ENCODE measurements at places on chromosomes 13 and 19. TPM values are rescaled to one million over a fixed set of nuclear protein-coding genes. Genes with fewer than 3 reads are reported as not detected.

Gene PCP2
- total RNA-seq, result not detected

Gene ZNF30
- 2.9 TPM for total RNA-seq

Gene ARHGAP33
- total RNA-seq, result 2.8 TPM

Gene SLC8A2
- total RNA-seq, result 0.54 TPM

Gene EPN1
- 137 TPM for total RNA-seq

Gene TNFSF9
- total RNA-seq, result 0.88 TPM

Gene MIR17HG
- total RNA-seq, result 1.4 TPM

Gene LGALS7B
- total RNA-seq, result not detected

Gene CEACAM8
- not detected for total RNA-seq

GRCh38 chr13:107900775-107901174 lies 314.6 kb downstream of the LIG4 start:
- H3K27me3 ChIP-seq, result no peaks in the 10 kb centered on the region
- no peak overlapping the region for H3K27ac ChIP-seq
- no peaks in the 10 kb centered on the region for H3K36me3 ChIP-seq
- no peaks in the 10 kb centered on the region for H3K4me1 ChIP-seq
- no peak overlapping the region for H3K4me3 ChIP-seq
- no peak for DNase-seq

- no peak overlapping the region for H3K4me3 ChIP-seq
- H3K36me3 ChIP-seq, result no peaks in the 10 kb centered on the region
- peaks cover 52% of the 10 kb centered on the region for H3K27me3 ChIP-seq
- no peaks in the 10 kb centered on the region for H3K4me1 ChIP-seq
These were observed 56.8 kb downstream of the TNFSF13B start for GRCh38 chr13:108326309-108326708.

GRCh38 chr19:47272448-47273312 lies 2.0 kb upstream of the INAFM1 start:
- H3K4me1 ChIP-seq, result peaks cover 34% of the 10 kb centered on the region
- peak overlapping the region; percentile 61 for H3K4me3 ChIP-seq
- no peaks in the 10 kb centered on the region for H3K27me3 ChIP-seq
- peaks cover 19% of the 10 kb centered on the region for H3K36me3 ChIP-seq

DNA sequence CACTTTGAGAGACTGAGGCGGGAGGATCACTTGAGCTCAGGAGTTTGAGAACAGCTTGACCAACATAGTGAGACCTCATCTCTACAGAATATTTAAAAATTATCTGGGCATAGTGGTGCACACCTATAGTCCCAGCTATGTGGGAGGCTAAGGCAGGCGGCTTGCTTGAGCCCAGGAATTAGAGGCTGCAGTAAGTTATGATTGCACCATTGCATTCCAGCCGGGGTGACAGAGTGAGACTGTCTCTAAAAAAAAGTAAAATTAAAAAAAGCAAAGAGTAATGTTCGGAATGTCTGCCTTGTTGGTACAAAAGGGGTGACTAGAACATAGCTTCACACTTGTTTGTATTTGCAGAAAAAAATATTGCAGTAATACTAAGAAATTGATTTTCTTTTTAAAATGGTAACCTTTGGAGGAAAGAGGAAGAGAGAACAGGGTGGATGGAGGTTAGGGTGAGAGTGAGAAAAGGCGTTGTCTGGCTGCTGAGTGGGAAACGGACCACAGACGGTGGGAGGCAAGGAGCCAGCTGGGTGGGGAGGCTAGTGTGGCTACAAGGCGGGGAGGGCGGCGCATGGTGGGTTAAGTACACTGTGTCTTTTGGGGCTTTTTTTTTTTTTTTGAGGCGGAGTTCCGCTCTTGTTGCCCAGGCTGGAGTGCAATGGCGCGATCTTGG lies 10.2 kb downstream of the PPP1R14A start:
- H3K27ac ChIP-seq, result no peak overlapping the region
- no peak overlapping the region for H3K4me3 ChIP-seq
- peaks cover 13% of the 10 kb centered on the region for H3K4me1 ChIP-seq
- peaks cover 5% of the 10 kb centered on the region for H3K36me3 ChIP-seq
- DNase-seq, result no peak

DNA sequence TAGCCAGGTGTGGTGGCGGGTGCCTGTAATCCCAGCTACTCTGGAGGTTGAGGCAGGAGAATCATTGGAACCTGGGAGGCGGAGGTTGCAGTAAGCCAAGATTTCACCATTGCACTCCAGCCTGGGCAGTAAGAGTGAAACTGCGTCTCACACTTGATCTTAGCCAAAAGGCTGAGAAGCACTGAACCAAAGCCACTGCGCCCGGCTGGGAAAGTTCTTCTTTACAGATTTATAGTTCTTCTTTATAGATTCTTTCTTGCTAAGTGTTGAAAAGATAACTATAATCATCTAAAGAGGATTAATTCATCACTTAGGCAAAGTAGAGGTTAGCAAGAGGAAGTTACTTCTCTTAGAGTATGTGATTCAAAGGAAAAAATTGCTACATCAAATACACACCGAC lies 11.1 kb downstream of the ZNF417 start:
- H3K4me3 ChIP-seq, result no peak overlapping the region
- H3K27ac ChIP-seq, result no peak overlapping the region
- no peaks in the 10 kb centered on the region for H3K36me3 ChIP-seq
- DNase-seq, result no peak
- H3K27me3 ChIP-seq, result no peaks in the 10 kb centered on the region

DNA sequence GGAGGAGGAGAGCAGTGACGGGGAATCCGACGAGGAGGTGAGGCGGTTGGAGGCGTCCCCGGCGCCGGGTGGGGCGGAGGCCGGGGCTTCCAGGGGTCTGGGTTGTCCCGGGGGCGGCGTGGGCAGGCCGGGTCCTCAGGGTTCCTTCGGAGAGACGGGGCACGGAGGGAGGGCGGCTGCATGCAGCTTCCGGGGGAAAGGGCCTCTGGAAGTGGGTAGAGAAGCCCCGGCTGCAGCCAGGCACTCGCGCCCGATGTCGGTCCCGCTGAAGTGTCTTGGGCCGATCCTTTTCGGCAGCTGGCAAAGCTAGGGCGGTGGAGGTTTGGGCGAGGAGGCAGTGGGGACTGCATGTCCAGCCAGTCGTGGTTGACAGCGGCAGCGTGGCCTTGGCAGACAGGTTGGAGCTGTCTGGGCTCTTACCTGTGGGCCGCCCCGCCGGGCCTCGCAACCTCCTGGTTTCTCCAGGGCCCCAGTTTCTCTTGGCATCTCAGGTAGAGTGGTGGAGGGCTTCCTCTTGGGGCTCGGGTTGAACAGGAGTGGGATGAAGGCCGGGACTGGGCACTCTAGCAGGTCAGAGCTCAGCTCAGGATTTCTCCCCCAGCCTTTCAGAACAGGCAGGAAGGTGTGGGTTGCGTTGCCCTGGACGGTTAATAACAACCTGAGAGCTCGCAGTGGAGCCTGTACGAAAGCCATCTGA lies 690 bp downstream of the KMT2B start:
- H3K4me3 ChIP-seq, result peak overlapping the region; percentile 98
- H3K27me3 ChIP-seq, result no peaks in the 10 kb centered on the region
- peaks cover 29% of the 10 kb centered on the region for H3K36me3 ChIP-seq
- DNase-seq, result peak; percentile 49

DNA sequence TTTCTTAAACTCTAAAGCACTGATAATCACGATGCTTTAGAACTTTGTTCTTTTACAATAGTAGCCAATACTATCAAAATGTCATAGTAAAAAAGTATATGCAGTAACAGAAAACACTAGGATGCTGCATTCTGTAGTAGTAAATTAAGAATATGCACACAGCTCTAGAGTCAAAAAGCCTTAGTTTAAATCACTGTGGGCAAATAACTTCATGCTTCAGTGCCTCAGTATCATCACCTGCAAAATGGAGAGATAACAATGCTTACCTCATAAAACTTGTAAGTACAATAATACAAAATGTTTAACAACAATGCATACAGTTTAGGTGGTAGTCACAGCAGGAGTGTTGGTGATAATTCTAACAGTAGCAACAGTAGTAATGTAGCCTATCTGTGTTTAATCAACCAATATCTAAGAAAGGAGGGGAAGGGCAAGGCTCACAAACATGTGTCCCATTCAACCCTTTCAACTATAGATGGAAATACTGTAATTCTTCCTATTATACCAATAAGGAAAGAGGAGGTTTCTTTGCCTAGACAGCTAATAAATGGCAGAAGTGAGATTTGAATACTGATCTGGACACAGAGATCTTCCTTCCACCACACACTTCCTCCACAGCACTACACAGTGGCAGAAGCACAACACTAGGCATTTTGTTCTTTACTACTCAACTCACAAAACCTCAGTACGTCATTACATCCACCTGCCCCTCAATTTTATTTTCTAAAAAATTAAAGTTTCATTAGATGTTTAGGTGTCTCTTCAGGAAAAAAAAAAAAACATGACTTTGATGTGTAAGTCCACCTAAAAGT lies 4.6 kb downstream of the RBM26 start:
- DNase-seq, result no peak
- H3K4me1 ChIP-seq, result peaks cover 51% of the 10 kb centered on the region
- peaks cover 29% of the 10 kb centered on the region for H3K36me3 ChIP-seq
- no peak overlapping the region for H3K4me3 ChIP-seq
- no peaks in the 10 kb centered on the region for H3K27me3 ChIP-seq

DNA sequence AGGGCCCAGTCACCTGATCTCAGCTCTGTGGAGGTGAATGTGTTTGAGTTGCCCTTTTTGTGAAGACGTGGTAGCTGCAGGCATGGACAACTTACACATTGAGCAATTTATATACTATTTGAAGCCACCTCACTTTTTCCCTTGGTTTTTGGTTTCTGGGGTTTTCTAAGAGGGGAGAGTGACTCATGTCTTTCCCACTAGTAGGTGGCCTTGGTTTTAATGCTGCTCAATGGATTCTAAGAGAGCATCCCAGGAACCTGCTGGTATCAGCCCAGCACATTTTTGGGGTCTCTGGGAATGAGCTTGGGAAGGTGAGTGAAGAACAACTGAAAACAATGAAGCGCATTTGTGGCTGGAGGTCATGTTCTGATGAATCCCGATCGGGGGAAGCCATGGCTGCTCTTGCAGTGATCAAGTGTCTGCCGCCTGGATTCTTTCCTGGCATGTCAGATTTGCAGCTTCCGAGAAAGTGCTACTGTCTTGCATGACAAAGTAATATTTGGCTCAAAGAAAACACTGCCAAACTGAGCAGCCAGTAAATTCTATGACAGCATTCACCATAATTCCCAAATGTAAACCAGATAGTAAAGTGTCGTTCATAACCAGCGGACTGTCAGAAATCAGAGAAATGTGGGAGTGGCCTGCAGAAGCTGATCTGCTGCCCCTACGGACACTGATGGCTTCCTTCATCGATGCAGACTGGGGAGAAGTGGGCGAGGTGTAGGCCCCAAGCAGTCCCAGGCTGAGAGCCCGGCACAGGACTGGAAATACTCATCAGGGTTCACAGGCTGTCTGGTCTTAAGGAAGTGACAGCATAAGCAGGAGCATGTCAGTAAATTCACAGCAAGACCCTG lies 98.7 kb downstream of the COL4A2 start:
- H3K4me1 ChIP-seq, result peaks cover 56% of the 10 kb centered on the region
- H3K27ac ChIP-seq, result peak overlapping the region; percentile 47
- H3K27me3 ChIP-seq, result no peaks in the 10 kb centered on the region
- no peaks in the 10 kb centered on the region for H3K36me3 ChIP-seq
- H3K4me3 ChIP-seq, result no peak overlapping the region
- DNase-seq, result no peak

- peak overlapping the region; percentile 21 for H3K4me3 ChIP-seq
- no peaks in the 10 kb centered on the region for H3K36me3 ChIP-seq
- peaks cover 63% of the 10 kb centered on the region for H3K4me1 ChIP-seq
These were observed 254.8 kb downstream of the LHFPL6 start for GRCh38 chr13:39347926-39348901.

DNA sequence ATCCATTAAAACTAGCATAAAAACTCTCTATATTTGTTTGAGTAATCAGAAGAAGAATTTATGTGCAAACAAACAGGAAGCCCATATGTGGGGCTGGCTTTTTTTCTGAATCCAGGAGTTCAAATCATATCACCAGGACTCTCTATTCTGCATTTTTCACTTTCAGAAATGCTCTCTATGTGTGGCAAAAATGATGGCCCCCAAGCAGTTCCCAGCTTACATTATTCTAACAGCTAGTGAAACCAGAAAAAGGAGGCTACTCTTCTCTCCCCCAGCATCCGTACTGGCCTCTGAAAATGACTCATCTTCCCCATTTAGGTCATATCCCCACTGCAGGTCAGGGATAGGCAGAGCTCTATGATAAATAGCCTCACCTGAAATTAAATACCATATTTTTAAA lies 20.4 kb downstream of the RBM26 start:
- H3K27me3 ChIP-seq, result no peaks in the 10 kb centered on the region
- no peak overlapping the region for H3K27ac ChIP-seq
- H3K4me1 ChIP-seq, result peaks cover 39% of the 10 kb centered on the region
- no peaks in the 10 kb centered on the region for H3K36me3 ChIP-seq
- no peak overlapping the region for H3K4me3 ChIP-seq

- no peaks in the 10 kb centered on the region for H3K36me3 ChIP-seq
- DNase-seq, result no peak
- no peak overlapping the region for H3K4me3 ChIP-seq
- H3K27me3 ChIP-seq, result peaks cover 81% of the 10 kb centered on the region
- H3K4me1 ChIP-seq, result peaks cover 19% of the 10 kb centered on the region
- no peak overlapping the region for H3K27ac ChIP-seq
These were observed 7.7 kb upstream of the ONECUT3 start for GRCh38 chr19:1745589-1746031.

DNA sequence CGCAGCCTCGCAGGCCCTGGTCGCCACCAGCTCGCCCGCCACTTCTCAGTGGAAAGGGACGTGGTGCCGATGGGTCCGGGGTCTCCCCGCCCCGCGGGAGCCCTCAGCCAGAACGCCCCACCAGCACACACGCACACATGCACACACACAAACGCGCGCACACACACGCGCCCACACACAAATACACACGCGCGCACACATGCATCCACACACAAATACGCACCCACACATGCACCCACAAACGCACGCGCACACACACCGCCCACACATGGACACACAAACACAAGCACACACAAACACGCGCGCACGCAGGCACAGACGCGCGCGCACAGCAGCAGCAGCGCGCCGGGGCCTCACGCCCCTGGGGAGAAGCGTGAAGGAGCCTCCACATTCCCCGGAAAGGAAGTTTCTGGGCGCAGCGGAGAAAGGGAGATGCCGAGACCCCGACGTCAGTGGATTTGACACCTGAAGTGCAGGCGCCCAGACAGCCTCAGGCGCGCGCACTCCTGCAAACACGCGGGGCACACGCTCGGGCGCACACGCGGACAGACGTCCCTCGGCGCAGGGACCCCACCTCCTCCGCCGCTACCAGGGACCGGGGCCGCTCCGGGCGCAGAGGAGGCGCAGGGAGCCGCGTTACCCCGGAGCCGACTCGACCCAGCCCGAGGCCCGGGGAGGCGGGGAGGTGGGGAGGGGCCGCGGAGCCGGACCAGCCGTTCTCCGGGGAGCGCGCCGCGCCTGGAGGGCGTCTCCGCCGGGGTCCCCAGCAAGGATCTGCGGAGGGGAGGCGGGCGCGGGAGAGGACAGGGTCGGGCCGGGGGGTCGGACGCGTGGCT lies 622 bp downstream of the RASA3 start:
- peak overlapping the region; percentile 76 for H3K4me3 ChIP-seq
- H3K4me1 ChIP-seq, result peaks cover 52% of the 10 kb centered on the region
- no peaks in the 10 kb centered on the region for H3K36me3 ChIP-seq
- no peaks in the 10 kb centered on the region for H3K27me3 ChIP-seq
- DNase-seq, result no peak

GRCh38 chr19:48154003-48154402 lies 16.1 kb downstream of the LIG1 start:
- H3K4me3 ChIP-seq, result no peak overlapping the region
- H3K36me3 ChIP-seq, result no peaks in the 10 kb centered on the region
- no peak for DNase-seq
- no peaks in the 10 kb centered on the region for H3K4me1 ChIP-seq

GRCh38 chr13:92463134-92463533 lies 763.5 kb upstream of the GPC6 start:
- H3K36me3 ChIP-seq, result no peaks in the 10 kb centered on the region
- no peak for DNase-seq
- H3K4me1 ChIP-seq, result no peaks in the 10 kb centered on the region
- no peak overlapping the region for H3K27ac ChIP-seq
- no peaks in the 10 kb centered on the region for H3K27me3 ChIP-seq

GRCh38 chr19:46297700-46298478 lies 1.0 kb downstream of the HIF3A start:
- H3K27ac ChIP-seq, result peak overlapping the region; percentile 99
- H3K27me3 ChIP-seq, result no peaks in the 10 kb centered on the region
- peak overlapping the region; percentile 50 for H3K4me3 ChIP-seq
- peaks cover 23% of the 10 kb centered on the region for H3K4me1 ChIP-seq
